GM12892 (cell line): ENCODE measurements at places on chromosomes 4 and X.

GRCh38 chrX:11064851-11065600 is 46.1 kb upstream of the HCCS start:
- DNase-seq, result no peak

DNA sequence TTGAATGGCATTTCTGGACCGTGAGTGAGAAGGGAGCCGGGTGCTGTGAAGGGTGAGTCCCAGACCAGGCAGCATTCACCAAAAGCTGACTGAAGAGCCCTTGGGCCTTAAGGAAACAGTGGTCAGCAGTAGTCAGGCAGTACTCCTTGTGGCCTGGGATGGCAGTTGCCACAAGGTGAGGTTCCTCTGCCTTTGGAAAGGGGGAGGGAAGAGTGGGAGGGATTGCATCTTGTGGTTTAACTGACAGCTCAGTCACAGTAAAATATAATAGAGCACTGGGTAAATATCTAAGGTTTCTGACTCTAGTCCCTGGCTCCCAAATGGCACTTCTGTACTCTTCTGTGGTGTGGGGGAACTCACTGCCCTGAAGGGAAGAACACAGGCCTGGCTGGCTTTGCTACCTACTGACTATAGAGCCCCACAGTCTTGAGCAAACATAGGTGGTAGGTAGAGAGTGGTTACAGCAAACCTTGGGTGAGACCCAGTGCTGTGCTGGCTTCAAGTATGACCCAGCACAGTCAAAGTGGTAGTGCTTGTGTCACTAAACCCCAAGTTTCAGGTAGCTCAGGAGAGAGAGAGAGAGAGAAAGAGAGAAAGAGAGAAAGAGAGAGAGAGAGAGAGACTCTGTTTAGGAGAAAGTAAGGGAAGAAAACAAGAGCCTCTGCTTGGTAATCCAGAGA is 154.2 kb downstream of the TEX11 start:
- no peak for DNase-seq

GRCh38 chr4:187692626-187693025 is 302.9 kb upstream of the ZFP42 start:
- DNase-seq, result no peak

DNA sequence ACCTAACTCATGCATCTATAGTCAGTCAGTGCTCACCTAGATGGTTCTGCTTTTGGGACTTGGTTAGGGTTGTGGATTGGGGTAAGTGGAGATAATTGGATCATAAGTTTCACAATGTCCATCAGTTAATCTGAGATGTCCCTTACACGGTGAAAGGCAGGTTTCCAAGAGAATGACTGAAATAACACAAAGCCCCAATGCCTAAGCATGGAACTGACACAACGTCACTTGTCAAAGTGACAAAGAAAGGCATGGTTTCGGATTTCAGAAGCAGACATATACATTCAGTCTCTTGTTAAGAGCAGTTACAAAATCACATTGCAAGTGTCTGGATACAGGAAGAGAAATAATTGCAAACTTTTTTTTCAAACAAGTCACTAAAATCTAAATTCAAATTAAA is 1456.9 kb downstream of the TECRL start:
- DNase-seq, result no peak

DNA sequence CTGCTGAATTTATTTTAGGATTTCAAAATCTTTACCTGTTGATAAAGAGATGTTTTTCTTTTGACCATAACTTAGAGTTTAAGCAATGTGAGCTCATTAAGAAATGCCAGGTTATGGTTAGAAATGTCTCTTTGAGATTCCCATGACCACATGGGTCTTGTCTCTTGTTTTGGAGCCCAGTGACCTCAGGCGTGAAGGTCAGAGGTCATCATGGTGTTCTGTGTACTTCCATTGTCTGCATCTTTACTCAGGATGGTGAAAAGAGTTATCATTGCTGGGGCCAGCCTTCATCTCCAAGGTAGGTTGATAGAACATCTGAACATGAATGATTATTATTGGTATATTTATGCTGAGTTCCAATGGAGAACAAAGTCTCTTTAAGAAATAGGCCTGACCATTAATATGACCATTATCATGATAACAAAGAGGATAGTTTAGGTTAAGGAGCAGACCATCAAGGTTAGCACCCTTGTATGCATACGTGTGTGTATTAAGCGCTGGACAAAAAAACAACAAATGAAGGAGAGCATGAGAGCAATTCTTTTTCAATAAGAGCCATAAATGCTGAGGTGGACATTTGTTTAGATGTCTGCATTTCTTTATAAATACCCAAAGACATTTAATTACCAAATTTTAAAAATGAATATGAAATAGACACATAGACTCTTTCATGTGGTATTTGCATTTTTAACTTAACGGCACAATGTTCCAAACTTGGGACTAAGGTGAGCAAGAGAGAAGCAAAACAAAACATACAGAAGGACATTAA is 120.6 kb upstream of the PAQR3 start:
- DNase-seq, result no peak
